ENCODE measurements at places on chromosomes 2 and 18.

DNA sequence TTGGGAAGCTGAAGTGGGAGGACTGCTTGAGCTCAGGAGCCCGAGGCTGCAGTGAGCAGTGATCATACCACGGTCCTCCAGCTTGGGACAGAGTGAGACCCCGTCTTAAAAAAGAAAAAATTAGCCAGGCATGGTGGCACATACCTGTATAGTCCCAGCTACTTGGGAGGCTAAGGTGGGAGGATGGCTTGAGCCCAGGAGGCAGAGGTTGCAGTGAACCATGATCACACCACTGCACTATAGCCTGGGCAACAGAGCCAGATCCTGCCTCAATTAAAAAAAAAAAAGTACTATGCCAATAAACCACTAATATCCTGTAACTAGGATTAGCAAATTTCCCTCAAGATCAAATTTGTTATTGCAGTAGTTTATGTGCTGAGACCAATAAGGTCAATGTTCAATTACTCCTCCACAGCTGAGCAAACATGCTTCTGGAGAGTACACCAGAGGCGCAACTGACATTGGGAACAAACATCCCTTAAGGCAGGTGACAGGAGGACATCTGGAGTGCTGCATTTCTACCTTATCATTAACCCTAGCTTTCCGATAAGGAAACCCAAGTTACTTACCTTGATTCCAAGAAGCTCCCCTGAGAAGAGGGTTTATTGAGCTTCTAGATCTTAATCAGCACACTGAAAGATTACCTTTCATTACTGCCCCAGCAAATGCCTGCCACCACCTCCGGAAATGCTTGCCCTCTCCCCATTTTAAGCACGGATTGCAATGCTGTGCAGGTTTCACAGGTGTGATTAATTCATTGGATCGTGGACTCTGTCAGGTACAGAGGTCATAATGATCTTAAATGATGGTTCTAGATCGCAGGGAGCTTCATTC, 26.2 kb downstream of the MGAT4A start:
- no peak for DNase-seq

DNA sequence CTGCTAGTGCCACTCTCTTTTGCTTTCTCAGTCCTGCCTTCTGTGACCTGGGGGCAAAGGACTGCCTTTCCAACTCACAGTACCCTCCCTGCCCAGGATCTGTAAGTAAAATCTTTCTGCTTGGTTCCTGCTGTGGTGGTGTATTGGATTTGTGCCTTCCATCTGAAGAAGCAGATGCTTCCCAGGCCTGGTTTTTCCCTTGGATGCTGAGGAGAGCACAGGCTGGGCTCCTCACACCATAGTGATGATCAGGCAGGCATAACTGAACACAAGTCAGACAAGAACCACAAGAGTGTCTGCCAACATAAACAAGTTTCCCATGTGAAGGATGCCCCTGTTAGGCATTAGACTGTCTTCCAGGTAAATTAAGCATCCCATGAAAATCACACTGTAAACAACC, 121.3 kb upstream of the NRXN1 start:
- DNase-seq: no peak

- DNase-seq: no peak
These were observed 186.2 kb upstream of the GCFC2 start for GRCh38 chr2:75896779-75897366.

GRCh38 chr2:178191004-178191508, 3.3 kb upstream of the OSBPL6 start:
- no peak for DNase-seq

GRCh38 chr2:168340931-168341330, 93.5 kb upstream of the STK39 start:
- no peak for DNase-seq
